Activated naive CD8-positive, alpha-beta T cell treated with anti-CD3 and anti-CD28 coated beads for 36 hours (primary cell): ENCODE measurements at places on chromosomes 11 and 22.

DNA sequence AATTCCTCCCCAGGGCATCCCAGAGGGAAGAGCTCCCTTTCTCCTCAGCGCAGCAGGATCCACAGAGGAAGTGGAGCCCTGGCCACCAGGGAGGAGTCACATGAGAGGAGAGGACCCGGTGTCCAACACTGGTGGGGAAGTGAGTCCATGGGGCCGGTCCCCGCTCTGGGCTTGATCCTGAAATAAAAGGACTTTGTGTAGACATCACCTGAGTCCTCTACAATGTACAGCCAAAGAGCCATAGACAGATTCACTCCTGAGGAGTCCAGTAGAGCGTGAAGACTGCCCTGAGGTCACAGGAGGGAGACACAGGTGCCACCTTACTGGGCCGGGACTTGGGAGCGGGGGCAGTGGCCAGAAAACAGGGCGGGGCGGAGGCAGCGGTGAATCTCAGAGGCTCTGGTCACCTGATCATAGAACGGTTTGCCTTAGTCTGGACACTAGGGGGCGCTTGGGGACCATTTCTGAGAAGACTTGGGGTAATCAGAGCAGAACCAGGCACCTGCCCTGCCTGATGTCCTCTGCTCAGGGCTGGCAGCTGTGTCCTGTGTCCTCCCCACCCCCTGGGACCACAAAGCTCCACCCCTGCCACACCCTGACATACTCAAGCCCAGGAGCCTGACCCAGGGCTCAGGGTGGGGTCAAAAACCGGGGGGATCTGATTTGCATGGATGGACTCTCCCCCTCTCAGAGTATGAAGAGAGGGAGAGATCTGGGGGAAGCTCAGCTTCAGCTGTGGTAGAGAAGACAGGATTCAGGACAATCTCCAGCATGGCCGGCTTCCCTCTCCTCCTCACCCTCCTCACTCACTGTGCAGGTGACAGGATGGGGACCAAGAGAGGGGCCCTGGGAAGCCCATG lies 112.7 kb downstream of the VPREB1 start:
- peak; percentile 79 for DNase-seq

DNA sequence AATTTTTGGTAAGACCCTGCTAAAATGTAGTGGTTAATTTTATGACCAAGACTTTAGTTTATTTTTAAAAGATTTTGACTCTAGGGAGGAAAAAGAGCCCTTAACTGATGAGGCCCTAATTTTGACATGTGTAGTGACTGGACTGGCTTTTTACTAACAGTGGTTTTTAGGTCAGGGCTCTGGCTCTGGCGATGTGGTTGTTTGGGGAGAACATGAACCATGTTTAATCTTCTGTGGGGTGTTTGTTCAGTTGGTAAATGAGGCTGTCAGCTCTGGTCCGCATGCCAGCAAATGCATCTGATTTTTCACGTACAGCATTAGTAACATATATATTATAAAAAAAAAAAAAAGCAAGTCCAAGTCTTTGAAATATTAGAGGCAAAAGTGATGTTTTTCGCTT lies 104.3 kb downstream of the EXT2 start:
- no peak for DNase-seq

- DNase-seq: no peak
These were observed 124.5 kb upstream of the HSD17B12 start for GRCh38 chr11:43555816-43556611.

DNA sequence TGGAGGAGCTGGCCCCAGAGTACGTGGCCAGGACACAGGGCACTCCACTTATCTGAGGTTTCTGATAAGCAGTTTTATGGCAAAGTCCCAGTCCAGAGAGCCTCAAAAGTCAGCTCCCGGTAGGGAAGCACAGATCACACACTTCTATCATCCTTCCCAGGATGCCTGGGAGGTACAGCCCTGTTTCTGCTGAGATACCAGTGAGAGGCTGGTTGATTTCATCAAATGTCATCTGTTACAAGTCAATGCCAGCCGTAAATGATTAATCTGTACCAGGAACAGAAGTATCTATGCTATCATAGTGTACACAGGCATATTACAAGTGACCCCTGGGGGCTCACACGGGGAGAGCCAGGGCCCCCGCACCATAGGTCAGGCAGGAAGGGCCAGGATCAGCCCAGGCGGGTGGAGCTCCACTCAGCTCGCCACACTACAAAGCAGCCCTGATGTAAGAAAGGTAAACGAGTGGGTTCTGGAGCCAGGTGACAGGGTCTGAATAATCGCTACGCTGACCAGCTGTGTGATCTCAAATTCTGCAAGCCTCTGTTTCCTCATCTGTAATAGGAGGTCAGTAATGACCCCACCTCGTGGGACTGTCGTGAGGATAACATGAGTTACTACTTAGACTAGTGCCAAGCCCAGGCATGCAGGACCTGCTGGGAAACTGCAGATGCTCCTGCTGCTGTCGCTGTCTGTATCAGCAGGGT lies 17.6 kb downstream of the PLA2G6 start:
- no peak for DNase-seq

- no peak for DNase-seq
These were observed 280.6 kb upstream of the ANO5 start for GRCh38 chr11:21912285-21912684.

GRCh38 chr11:66696146-66696545 lies 18.5 kb upstream of the RBM4B start:
- no peak for DNase-seq

GRCh38 chr22:48362721-48363404 lies 1464.8 kb downstream of the BRD1 start:
- DNase-seq: no peak

DNA sequence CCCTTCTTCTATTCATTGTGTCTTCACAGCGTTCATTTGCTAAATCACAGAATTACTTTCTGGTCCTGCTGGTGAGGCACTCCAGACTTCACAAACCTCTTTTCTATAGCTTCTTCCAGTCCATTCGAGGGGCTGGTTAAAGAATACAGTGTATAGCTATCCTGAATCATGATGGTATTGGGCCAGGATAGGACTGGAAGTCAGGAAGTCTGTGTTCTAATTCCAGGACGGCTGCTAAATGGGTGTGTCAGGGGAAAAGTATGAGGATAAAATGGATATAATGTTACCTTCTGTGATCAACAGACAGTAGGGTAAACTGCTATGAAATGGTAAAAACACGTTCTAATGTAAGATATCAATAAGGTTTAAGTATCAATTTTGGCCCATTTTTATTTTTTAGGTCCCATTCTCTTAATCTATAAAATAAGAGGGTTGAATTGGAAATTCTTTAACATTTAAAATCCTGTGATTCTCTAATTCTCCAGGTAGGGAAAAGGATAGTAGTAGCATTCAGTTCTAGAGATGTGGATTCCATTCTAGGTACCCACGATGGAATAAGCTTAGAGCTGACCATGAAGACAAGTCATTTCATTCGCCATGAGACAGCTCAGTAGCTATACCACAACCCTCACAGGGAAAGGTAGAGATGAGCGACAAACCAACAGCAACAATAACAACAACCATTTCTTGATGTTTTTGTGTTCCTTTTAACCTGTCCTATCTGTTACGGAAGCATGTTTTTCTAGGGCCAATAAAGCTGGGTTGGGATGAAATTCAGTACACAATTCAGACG lies 96.1 kb downstream of the SLC1A2 start:
- no peak for DNase-seq

- no peak for DNase-seq
These were observed 7.0 kb downstream of the ISX start for GRCh38 chr22:35072925-35073324.

GRCh38 chr11:134561331-134561720 lies 149.3 kb upstream of the B3GAT1 start:
- no peak for DNase-seq

DNA sequence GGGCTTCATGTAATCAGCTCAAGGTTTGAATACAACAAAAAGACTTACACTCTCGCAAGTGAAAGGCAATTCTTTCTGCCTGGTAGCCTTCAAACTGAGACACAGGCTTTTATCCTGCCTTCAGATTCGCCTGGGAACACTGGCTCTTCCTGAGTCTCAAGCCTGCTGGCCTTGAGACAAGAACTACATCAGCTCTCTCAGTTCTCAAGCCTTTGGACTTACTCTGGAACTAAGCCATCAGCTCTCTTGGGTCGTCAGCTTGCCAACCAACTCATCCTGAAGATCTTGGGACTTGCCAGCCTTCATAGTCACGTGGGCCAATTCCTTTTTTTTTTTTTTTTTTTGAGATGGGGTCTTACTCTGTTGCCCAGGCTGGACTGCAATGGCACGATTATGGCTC lies 35.7 kb upstream of the LRRC10B start:
- DNase-seq: no peak

GRCh38 chr11:9726321-9727022 lies 62.6 kb downstream of the SWAP70 start:
- DNase-seq: no peak

DNA sequence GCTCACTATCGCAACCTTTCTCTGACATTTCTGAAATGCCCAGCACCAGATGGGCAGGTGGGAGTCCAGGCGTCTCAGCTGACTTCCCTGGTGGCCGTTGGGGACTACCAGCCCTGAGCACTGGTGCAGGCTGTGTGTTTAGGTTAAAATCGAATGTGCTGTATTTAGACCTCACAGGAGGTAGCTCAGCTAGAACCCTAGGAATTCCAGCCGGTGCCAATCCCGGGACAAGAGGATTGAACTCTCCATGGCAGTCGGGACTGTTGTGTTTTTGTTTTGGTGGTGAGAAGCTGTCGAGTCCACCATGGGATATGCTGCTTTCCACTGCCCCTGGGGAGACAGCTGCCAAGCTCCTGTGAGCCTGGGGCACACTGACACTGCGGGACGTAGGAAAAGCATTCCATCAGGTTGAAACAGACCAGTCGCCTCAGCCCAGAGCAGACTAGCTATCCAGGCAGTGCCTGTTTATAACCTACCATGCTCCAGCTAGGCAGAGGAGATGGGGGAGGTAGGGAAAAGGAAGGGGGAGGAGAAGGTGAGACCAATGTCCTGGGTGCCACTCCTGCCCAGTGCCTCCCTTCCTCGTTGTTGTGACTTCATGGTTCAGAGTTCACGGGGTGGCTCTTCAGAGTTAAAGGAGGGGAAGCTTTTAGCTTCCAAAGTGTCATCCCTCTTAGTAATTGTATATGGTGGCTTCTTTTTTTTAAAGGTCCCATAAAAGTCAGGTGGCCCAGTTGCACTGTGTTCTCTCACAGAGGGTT lies 53.0 kb downstream of the MICAL2 start:
- no peak for DNase-seq

DNA sequence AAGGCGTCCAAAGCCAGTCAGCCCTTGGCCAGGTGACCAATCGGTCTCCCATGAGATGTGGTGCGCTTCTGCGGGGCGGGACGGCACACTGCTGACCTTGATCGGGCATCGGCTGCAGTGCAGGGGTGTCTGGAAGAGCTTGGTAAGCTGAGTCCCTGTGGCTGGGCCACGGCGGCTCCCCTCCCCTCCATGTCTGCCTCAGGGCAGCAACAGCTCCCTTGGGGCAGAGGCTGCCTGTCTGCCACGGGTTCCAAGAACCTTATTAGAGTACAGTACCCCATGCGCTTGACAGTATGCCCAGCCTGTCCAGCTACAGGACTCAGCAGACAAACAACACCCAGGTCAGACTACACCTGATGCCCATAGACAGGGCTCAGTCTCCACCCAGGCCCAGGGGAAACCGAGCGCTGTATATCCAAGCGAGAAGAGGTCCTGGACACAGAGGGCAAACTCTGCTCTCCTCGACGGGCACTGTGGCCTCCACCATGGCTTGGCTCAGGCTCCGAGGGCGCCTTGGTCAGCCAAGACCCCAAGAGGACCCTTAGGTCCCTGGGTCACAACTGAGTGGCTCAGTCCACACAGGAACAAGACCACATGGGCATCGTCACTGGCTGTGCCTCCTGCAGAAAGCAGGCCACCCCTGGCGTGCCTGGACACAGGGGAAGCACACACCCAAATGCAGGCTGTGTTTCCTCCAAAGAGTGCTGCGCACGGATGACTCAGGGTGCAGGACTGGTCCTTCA lies 18.9 kb downstream of the TSPAN32 start:
- DNase-seq: no peak

DNA sequence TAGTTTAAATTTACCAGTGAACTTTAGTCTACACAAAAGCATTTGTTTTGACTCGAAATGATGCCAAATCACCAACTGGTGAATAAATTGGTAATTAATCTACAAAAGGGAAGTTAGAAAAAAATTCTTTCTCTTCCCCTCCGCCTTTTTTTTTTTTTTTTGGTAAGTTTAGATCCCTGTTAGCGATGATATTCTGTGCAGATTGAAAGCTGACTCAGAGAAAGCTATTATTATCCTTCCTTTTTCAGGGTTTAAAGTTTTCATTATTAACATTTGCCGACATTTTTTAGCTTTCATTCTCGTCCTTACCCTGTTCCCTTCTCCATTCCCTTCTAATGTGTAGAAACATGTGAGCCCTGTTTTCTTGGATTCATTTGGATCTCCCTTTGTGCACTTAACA lies 16.8 kb upstream of the NUP160 start:
- DNase-seq: no peak

DNA sequence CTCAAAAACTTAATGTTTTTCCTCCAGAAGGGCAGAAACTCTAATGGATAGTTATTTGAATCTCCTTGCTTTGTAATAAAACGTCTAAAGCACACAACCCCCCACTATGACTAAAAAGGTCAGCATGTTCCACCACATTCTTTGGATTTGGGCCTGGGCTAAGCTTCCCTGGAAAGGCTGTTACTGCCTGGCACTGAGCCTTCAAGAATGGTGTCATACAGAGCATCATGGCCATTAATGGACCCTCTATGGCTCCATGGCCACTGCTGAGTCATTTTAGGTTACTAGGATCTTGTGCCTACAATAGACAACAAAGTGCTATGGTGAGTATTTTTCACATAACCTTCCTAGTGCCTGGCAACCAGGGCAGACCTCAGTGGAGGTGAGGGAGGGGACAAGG lies 242.6 kb upstream of the FAT3 start:
- DNase-seq: no peak

DNA sequence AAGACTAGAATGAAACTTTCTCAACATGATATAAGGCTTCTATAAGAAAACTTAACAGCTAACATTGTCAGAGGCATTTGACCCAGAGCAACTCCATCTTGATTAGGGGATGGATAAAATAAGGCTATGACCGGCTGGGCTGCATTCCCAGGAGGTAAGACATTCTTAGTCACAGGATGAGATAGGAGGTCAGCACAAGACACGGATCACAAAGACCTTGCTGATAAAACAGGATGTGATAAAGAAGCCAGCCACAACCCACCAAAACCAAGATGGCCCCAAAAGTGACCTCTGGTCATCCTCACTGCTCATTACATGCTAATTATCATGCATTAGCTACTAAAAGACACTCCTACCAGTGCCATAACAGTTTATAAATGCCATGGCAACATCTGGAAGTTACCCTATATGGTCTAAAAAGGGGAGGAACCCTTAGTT lies 135.2 kb downstream of the TTC28 start:
- no peak for DNase-seq

DNA sequence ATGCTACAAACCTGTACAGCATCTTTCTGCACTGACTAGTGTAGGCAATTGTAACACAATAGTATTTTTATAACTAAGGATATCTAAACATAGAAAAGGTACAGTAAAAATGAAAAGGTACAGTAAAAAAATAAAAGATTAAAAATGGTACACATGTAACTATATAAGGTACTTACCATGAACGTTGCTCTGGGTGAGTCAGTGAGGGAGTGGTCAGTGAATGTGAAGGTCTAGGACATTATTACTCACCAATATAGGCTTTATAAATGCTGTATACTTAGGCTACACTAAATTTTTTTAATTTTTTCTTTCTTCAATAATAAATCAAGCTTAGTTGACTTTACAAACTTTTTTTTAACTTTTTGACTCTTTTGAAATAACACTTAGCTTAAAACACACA lies 59.9 kb downstream of the EIF3M start:
- no peak for DNase-seq
